Activated CD8-positive, alpha-beta memory T cell treated with anti-CD3 and anti-CD28 coated beads, Interleukin-2, amount 10 ng/mL, durations not matched to agents 7 days and 5 days (primary cell): ENCODE measurements at places on chromosomes 4 and X. TPM values are rescaled to one million over a fixed set of nuclear protein-coding genes. Genes with fewer than 3 reads are reported as not detected.

- H3K4me3 ChIP-seq = no peak overlapping the region
- peaks cover 4% of the 10 kb centered on the region for H3K4me1 ChIP-seq
- no peaks in the 10 kb centered on the region for H3K36me3 ChIP-seq
- no peak for DNase-seq
- no peak overlapping the region for H3K27ac ChIP-seq
- H3K27me3 ChIP-seq = peaks cover 5% of the 10 kb centered on the region
These were observed 122.3 kb upstream of the TMEM164 start for GRCh38 chrX:109880629-109881028.

DNA sequence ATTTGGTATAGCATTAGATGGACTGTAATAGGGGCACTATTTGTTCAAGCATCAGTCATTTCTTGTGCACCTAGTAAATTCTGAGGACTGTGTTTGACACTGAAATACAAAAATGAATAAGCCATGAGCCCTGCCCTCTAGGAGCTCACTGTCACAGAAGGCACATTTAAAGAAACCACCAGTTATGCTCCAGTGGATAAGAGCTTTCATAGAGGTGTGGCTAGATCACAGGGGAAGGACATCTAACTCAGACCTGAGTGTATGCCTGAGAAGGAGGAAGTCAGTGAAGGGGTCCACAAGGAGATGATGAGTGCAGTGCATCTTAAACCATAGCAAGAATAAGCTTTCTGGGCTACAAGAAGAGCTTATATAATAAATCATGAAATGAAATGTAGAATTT, 40.1 kb downstream of the BTC start:
- H3K4me3 ChIP-seq = no peak overlapping the region
- H3K27me3 ChIP-seq = no peaks in the 10 kb centered on the region
- no peak for DNase-seq

DNA sequence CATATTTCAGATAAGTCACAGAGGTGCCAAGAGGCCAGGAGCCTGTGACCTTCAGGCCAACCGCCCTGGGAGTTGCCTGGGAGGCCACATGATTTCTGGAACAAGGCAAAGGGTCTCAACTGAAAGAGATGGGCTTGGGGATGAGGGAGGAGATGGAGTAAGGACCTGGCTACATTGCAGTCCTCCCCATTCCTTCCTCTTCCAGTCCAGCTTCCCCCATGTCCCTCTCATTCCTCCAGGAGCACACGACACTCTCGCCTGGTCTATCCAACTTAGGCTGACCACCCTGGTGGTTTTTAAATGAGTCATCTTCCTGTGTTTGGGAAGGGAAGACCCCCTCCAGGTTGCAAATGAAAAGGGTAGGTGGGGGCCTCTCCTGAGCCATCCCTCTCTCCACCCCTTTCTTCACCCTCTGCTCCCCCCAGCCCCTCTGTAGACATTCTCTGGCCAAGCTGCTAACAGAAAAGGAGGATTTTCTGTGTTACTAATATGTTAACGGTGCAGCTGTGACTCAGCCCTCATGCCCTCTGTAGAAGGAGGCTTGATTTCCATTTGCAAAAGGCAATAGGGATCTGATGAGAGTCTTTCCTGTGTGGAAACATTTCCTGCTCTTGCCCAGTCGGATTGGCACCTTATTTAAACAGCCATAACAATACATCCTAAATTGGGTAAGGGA, 79.2 kb downstream of the RTL5 start:
- no peak overlapping the region for H3K27ac ChIP-seq
- H3K36me3 ChIP-seq = no peaks in the 10 kb centered on the region
- H3K4me1 ChIP-seq = peaks cover 2% of the 10 kb centered on the region
- H3K4me3 ChIP-seq = no peak overlapping the region
- no peak for DNase-seq

- H3K4me1 ChIP-seq = no peaks in the 10 kb centered on the region
- H3K4me3 ChIP-seq = no peak overlapping the region
- H3K27ac ChIP-seq = no peak overlapping the region
- no peaks in the 10 kb centered on the region for H3K27me3 ChIP-seq
- no peak for DNase-seq
- H3K36me3 ChIP-seq = no peaks in the 10 kb centered on the region
These were observed 105.4 kb downstream of the GPC3 start for GRCh38 chrX:133880032-133880443.

DNA sequence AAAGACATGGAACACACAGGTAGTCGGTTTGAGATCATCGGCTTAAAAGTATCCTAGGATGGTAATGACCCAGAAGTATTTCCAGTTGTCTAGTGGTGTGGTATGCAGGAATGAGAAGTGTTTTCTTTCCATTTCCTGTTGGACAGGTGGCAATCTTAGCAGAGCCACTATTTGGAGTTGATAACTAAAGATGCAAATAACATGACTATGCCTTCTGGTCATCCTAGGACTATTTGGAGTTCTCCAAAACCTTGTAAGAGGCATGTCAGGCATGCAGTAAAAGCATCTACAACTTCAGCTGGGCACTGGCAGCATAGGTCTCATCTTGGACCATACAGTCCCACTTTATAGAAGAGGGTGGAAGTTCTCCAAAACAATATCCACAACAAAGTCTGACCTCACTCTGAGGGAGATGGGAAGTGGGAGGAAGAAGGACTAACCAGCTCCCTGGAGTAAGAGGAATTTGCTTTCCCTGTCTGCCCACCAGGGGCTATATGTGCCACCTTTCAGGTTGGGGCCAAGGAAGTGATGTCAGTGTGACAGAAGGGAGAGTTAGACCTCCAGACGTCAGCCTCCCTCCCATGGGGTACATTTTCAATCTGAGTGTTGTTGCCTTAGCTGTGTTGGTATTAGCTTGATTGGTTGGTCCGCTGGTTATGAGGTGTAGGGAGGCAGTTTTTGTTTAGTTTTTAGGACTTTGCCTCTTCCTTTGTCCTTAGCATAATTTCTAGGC, 101.2 kb upstream of the MYOZ2 start:
- DNase-seq = no peak
- no peak overlapping the region for H3K27ac ChIP-seq
- H3K4me3 ChIP-seq = no peak overlapping the region
- H3K4me1 ChIP-seq = peaks cover 8% of the 10 kb centered on the region
- H3K36me3 ChIP-seq = no peaks in the 10 kb centered on the region

- no peaks in the 10 kb centered on the region for H3K36me3 ChIP-seq
- no peaks in the 10 kb centered on the region for H3K4me1 ChIP-seq
- no peaks in the 10 kb centered on the region for H3K27me3 ChIP-seq
- no peak overlapping the region for H3K4me3 ChIP-seq
These were observed 1302.7 kb downstream of the TECRL start for GRCh38 chr4:63106600-63106999.

DNA sequence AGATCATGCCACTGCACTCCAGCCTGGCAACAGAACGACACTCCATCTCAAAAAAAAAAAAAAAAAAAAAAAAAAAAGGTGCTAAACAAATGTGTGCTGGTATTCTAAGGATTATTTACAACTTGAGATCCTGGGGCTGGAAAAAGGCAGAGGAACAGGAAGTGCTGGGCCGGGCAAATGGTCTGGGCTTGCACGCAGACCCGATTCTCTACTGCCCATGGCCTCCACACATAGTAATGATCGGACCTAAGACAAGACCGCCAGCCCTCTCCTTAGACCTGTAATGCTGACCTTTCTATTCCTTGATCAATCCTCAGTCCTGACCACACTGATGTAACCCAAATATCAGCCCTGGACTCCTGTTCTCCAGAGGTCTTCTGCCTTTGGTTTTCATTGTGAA, 67.8 kb downstream of the EFNB1 start:
- H3K27ac ChIP-seq = no peak overlapping the region
- no peaks in the 10 kb centered on the region for H3K36me3 ChIP-seq
- no peaks in the 10 kb centered on the region for H3K27me3 ChIP-seq
- DNase-seq = no peak
- no peaks in the 10 kb centered on the region for H3K4me1 ChIP-seq

The SATL1 gene
- total RNA-seq = 0.09 TPM

DNA sequence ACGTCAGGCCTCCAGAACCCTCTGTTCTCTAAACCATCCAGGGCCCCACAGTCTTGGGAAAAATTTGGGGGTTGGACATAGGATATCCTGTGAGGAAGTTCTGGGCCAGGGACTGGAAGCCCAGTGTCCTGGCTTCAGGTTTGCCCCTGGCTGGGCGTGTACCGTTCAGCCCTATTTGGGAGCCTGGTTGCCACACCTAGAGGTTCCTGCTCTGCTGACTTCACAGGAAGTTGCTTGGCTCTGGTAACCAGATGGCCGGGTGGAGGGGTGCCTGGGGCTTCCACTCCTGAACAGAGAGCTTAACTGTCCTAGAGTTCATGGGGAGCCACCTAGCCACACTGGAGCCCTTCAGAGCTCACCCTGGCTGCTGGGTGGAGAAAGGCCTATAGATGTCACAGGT, 1.1 kb downstream of the TAFAZZIN start:
- H3K4me3 ChIP-seq = peak overlapping the region; percentile 88
- peak; percentile 75 for DNase-seq

GRCh38 chrX:39002466-39002865, 201.2 kb downstream of the MID1IP1 start:
- H3K4me3 ChIP-seq = no peak overlapping the region
- H3K4me1 ChIP-seq = no peaks in the 10 kb centered on the region
- H3K27ac ChIP-seq = no peak overlapping the region
- H3K27me3 ChIP-seq = no peaks in the 10 kb centered on the region
- H3K36me3 ChIP-seq = no peaks in the 10 kb centered on the region
- DNase-seq = no peak

DNA sequence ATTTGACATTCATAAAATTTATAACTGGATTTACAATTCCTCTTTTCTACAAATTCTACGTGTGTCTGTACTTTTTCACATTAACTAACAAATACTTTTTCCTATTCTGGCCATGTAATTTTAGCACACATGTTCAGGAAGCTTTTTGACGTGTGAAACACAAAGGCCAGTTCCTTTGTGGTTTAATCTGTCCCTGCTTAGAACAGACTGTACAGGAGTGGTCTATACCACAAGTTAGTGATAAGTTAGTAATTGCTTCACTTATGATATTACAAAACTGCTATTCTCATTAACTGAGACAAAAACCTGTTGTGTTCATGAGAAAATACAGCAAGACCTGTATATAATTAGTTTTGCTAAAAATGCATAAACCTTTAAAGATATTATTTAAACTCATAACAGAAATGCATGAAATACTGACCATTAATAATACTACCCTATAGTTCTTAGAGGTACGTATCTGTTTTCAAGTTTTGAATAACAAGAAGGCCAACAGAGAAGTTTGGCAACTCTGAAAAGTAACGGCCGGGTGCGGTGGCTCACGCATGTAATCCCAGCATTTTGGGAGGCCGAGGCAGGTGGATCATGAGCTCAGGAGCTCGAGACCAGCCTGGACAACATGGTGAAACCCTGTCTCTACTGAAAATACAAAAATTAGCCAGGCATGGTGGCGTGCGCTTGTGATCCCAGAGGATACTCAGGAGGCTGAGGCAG, 13.7 kb upstream of the AREG start:
- peaks cover 2% of the 10 kb centered on the region for H3K27me3 ChIP-seq
- no peak for DNase-seq
- H3K4me1 ChIP-seq = peaks cover 11% of the 10 kb centered on the region
- no peak overlapping the region for H3K27ac ChIP-seq
- H3K4me3 ChIP-seq = no peak overlapping the region
- H3K36me3 ChIP-seq = no peaks in the 10 kb centered on the region

DNA sequence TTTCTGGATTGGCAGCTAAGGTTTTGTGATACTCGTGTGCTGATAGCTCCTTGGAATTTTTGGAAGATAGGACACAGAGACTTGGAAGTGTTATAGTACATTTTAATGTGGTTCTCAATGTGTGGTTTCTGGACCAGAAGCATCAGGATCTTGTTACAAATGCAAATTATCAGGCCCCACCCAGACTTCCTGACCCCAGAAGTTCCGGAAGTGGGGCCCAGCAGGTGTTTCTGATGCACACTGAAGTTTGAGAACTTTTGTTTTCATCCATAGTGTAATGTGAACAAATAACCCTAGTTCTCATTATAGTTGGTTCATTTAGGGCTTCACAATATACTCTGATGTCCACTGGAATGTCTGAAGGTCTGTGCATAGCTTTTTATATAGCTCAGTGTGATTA, 49.6 kb downstream of the LAMP2 start:
- no peaks in the 10 kb centered on the region for H3K36me3 ChIP-seq
- no peak overlapping the region for H3K4me3 ChIP-seq
- DNase-seq = peak; percentile 44
- H3K4me1 ChIP-seq = peaks cover 12% of the 10 kb centered on the region
- no peaks in the 10 kb centered on the region for H3K27me3 ChIP-seq

- H3K4me3 ChIP-seq = no peak overlapping the region
- no peaks in the 10 kb centered on the region for H3K4me1 ChIP-seq
- no peak overlapping the region for H3K27ac ChIP-seq
- DNase-seq = no peak
These were observed 236.3 kb upstream of the GYPA start for GRCh38 chr4:144376866-144377265.

The CT83 gene
- not detected for total RNA-seq

GRCh38 chr4:185849664-185850550, 37.9 kb upstream of the SORBS2 start:
- no peak for DNase-seq
- no peaks in the 10 kb centered on the region for H3K36me3 ChIP-seq
- H3K27me3 ChIP-seq = no peaks in the 10 kb centered on the region
- no peak overlapping the region for H3K4me3 ChIP-seq
- no peaks in the 10 kb centered on the region for H3K4me1 ChIP-seq

GRCh38 chr4:102780476-102781144, 19.8 kb upstream of the MANBA start:
- no peak overlapping the region for H3K4me3 ChIP-seq
- DNase-seq = no peak
- no peaks in the 10 kb centered on the region for H3K36me3 ChIP-seq
- H3K4me1 ChIP-seq = no peaks in the 10 kb centered on the region

The HSFX2 gene
- 0.23 TPM for total RNA-seq

The ARMCX1 gene
- 0.20 TPM for total RNA-seq

DNA sequence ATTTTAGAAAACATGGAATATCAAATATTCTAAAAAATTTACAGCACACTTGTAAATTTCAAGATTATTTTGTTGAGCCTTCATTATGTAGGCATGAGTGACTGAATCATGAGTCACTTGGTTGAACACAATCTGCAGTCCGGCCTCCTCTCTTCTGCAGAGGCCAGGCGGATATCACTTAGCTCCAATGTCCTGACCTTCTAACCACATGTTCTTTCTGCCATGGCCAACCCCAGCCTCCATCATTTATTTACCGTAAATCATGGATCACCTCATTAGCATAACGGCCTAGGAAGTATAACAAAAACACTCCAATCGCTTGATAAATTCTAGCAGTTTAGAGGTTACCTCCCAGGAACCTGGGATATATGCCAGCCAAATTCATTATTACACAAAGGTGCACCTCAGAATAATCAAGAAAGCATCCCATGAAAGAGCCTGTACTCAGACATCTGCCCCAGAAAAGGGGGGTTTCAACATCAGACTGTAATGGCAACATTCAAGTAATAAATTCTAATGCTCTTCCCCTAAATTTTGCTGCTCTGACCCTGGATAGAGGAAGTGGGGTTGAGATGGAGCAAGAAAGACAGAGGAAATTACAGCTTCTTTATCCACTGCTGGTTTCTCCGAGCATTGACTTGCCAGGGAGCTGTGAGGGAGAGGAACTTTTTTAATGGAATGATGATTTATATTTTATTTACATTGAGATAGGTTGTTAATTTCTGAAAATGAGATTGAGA, 2153.6 kb upstream of the AGA start:
- no peaks in the 10 kb centered on the region for H3K36me3 ChIP-seq
- no peak overlapping the region for H3K4me3 ChIP-seq
- H3K27me3 ChIP-seq = no peaks in the 10 kb centered on the region
- no peak overlapping the region for H3K27ac ChIP-seq
- H3K4me1 ChIP-seq = no peaks in the 10 kb centered on the region

- no peak for DNase-seq
- no peaks in the 10 kb centered on the region for H3K27me3 ChIP-seq
- H3K27ac ChIP-seq = no peak overlapping the region
- H3K36me3 ChIP-seq = no peaks in the 10 kb centered on the region
These were observed 214.5 kb downstream of the KLHL4 start for GRCh38 chrX:87732133-87732532.

The PTCHD1 gene
- not detected for total RNA-seq

The HNRNPH2 gene
- 31.2 TPM for total RNA-seq
